Small intestine (tissue), 16 donors: ENCODE measurements at places on chromosomes 2 and 18. TPM values are rescaled to one million over a fixed set of nuclear protein-coding genes. Genes with fewer than 3 reads are reported as not detected.

The RAX gene
- polyA plus RNA-seq = not detected

The CCDC195 gene
- not detected for polyA plus RNA-seq

GRCh38 chr18:74290794-74291471 lies 830 bp downstream of the CYB5A start:
- peak; percentile 86 for DNase-seq

DNA sequence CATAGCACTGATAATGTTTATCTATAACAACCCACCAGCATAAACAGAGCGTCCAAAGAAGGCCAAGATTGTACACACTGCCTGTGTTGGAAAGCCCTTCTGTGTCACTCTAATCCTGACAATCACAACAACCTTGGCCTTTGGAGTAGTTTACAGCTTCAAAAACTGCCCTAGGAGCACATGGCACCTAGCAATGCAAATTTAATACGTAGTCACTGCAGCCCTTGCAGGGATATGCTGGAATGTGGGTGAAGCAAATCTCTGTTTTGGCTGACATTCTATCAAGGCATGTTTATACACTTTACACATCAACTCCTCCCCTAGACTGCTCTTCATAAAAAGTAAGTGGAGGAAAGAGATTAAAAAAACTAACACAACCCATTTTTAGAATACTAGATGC lies 66.8 kb downstream of the GRB14 start:
- no peak for DNase-seq

DNA sequence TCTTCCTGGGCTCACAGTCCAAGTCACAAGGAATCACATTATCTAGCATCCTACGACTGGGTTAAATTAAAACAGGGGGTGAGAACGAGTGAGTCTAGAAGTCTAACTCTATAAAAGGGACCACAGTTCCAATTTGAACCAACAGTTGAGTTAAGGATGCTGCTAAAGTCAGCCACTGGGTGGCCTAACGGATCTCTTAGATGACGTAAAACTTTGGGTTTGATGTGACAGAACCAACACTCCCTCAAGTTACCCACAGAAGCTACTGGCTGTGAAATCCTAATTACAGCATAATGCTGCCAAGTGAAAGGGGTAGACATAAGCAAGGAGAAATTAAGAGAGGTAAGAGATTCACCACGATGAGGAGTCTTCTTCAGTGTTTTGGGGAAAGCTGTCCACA lies 32.7 kb upstream of the RUFY4 start:
- no peak for DNase-seq

DNA sequence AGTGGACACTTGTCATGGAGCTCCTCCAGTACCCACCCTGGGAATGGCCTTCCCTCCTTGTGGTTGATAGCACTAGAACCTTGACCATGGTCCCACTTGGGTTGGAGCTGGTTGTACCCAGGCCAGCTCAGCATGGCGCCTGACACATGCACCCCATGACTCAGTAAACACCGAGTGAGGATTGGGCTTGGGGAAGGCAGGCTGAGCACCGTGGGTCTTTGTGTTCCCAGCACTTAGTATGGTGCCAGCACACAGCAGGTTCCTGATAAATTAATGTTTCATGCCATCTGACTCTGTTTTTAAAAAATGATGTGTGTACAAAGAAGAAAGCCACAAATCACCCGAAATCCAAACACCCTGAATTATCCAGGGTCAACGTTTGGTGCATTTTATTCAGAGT lies 69.8 kb downstream of the CIB4 start:
- DNase-seq = no peak

- DNase-seq = no peak
These were observed 510.6 kb downstream of the ERBB4 start for GRCh38 chr2:212027681-212028628.

DNA sequence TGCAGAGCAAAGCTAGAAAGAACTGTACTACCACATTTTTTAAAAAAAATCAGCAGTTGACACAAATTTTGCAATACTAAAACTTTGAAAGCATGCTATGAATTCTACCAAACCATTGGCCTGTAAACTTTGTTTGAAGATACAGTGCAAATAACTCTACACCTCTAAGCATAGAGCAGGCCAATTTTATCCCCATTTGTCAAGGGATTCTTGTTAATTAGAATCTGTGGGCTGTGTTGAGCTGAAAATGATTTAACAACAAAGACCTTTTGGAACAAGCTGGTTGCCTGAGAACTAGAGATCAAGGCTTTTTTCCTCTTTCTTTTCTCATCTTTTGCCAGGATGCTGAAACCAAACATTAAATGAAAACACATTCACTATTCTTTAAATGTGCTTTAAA lies 886.0 kb upstream of the CDH2 start:
- DNase-seq = no peak

GRCh38 chr18:3236470-3236869 lies 11.1 kb upstream of the MYL12A start:
- DNase-seq = no peak
